ENCODE measurements at places on chromosomes 2 and 18.

GRCh38 chr2:31764169-31764568, 183.4 kb upstream of the SRD5A2 start:
- DNase-seq, result peak; percentile 19

DNA sequence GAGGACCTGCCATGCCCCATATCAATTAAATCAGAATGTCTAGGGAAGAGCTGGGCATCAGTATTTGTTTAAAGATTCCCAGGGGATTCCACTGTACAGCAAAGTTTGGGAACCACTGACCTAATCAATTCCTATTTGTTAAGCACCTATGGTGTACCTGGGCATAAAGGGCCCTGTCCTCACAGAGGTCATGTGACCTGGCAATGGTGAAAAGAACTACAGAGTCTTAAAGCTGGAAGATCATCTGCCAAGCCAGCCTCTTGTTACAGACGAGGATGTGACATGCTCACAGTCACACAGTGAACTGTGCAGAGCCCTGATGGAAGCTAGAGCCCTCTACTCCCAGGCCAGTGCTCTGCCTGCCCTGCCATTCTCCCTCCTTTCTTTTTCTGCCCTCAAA, 23.3 kb downstream of the SLC14A2 start:
- DNase-seq, result no peak

GRCh38 chr2:215362562-215362904, 50.7 kb downstream of the ATIC start:
- DNase-seq, result no peak

GRCh38 chr2:85566265-85566664, 5.0 kb upstream of the GGCX start:
- no peak for DNase-seq

DNA sequence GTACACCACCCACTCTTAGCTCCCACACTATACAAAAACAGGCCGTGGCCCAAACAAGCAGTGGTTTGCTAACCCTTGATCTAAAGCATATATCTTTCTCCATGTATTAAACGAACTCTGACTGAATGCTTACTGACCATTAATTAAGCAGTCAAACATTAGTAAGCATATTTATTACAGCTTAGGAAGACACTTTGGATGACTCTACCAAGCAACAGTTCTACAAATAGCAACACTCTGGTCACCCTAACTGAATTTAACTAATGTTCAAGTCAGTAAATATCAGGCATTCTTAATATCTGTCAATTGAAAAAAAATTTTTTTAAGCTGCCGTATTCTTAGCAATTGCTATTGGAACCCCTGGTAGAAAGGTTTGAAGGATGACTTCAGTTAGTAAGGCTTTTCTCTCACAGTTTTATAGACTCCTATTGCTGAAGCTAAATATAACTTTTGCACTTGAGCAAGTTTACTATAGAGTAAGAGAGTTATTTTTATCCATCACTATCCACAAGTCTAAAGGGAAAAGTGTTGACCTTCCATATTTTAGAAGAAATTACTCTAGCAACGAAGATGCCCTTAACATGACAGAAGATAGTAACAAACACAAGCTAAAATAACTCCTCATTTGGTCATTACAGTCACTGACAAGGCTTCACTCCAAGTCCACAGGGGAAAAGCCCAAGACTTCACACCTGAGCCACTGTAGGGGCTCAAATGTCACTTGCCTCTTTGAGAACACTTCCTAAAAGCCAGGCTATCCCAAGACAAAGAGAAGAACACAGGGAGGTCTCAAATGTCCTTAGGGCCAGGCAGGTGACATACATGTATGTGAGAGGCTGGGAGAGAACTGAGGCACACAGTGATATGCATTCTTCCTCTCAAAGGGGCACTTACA, 74.4 kb downstream of the RTN4 start:
- DNase-seq, result no peak

DNA sequence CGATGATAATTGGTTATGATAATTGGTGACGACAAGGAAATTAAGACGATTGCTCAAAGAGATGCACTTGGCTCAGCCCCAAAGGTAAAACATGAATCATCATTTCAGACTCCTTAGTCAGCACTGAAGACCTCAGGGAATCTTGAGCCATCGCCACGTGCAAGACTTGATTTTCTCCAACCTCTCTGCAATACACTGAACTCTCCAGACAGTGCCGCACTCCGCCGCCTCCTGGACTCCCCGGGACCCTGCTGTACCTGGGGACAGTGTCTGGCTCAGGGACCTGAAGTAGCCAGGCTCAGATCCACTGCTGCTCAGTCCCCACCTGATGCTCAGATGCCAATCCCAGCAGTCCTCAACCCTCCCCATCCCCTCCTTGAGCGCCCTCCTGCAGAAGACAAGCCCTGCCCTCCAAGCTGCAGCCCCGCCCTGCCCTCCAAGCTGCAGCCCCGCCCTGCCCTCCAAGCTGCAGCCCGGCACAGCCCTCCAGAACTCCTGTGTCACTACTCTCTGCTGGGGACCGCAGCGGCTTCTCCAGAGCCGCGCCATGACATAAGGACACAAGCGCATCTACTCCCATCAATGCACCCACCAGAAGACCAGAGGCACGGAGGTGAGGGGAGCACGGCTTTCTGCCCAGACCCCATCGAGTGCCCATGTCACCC, 1.1 kb downstream of the TMEM18 start:
- DNase-seq, result peak; percentile 28

DNA sequence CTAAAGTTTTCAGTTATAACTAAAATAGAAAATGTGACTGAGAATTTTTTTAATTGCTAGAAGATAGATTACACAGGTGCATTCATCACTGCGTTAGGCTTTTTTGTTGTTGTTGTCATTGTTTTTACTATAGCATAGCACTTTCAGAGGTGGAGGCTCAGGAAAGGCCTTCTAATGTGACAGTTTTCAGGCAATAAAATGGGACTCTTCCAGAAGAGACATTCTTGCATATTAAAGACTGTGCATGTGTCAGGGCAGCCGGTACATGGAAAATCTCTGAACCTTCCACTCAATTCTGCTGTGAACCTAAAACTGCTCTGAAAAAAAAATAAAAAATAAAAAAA, 175.2 kb downstream of the METTL4 start:
- DNase-seq, result no peak
